ENCODE measurements at places on chromosomes 2 and 18.
A peak's percentile ranks its signal among the peaks of the same experiment; 100 is the strongest.

DNA sequence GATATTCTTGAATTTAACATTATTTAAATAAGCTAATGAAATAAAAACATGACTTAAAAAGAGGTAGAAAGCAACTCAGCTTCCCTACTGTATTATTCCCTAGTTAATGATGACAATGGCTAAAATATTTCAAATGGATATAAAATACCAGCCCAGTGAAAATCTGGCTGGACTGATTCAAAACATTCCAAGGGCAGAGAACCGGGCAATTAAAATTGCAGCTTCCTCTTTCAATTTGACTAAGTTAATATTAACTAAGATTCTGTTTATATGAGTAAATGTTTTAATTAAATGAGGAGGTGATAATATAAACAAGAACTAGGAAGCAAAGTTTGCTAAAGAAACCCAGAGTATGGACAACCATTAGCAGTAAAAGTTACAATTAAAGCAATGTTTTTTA, 65.6 kb downstream of the RAPH1 start:
- no peak for DNase-seq

- DNase-seq: no peak
Observed at GRCh38 chr18:79245517-79246001, 150.2 kb upstream of the NFATC1 start.

GRCh38 chr2:118242216-118242615, 153.9 kb downstream of the INSIG2 start:
- no peak for DNase-seq

GRCh38 chr2:148554459-148555247, 89.9 kb upstream of the EPC2 start:
- no peak for DNase-seq

DNA sequence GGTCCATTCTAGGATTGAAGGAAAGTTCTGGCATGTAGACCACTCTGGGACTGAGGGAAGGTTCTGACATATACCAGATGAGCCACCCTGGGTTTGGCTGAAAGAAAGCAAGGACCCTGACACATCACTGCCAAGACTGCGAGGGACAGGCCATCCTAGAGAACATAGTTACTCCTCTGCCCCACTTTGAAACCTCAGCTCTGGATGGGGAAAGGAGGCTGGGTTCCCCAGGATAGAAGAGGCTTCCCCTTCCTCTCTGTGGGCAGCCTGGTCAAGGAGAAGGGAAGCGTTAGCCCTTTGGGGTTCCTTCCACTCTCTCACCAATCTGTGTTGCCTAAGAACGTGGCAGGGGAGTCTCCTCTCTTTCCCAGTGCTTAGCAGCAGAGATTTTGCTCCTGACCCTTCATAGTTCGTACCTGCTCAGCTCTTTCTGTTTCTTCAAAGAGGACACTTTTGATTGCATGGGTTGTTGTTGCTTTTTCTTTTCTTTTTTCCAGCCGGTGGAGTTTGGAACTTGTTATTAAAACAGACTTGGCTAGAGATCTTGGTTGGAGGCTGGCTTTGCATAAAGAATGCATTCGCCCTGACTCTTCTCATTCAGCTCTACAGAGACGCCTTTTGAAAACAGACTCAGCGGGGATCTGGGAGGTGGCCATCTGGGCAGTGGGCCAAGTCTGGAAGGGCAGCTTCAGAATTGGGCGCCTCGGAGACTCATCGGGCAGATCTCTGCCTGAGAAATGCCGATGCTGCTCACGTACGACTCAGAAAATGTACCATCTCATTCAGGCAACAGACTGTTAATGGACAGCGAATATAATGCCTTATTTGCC, 166.1 kb downstream of the CLIP4 start:
- DNase-seq: no peak

DNA sequence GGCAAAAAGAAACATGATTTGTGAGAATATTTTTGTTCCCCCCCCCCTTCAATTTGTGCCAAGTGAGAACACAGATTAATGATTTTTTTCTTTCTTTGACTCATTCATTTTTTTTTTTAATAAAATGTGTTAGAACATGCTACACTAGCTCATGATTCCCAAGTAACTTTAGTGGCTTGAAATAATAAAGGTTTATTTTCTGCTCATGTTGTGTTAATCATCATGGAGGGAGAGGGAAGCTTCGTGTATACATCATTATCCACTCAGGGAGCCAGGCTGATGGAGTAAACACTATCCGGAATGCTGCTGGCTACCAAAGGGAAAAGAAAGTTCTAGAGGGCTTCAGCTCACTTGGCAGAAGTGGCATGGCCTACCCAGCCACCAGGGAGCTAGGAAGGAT, 40.6 kb downstream of the PHLPP1 start:
- no peak for DNase-seq

GRCh38 chr2:10022966-10023662, 20.2 kb upstream of the KLF11 start:
- DNase-seq: no peak

GRCh38 chr2:172082944-172083627, 2.2 kb upstream of the DLX1 start:
- DNase-seq: no peak

DNA sequence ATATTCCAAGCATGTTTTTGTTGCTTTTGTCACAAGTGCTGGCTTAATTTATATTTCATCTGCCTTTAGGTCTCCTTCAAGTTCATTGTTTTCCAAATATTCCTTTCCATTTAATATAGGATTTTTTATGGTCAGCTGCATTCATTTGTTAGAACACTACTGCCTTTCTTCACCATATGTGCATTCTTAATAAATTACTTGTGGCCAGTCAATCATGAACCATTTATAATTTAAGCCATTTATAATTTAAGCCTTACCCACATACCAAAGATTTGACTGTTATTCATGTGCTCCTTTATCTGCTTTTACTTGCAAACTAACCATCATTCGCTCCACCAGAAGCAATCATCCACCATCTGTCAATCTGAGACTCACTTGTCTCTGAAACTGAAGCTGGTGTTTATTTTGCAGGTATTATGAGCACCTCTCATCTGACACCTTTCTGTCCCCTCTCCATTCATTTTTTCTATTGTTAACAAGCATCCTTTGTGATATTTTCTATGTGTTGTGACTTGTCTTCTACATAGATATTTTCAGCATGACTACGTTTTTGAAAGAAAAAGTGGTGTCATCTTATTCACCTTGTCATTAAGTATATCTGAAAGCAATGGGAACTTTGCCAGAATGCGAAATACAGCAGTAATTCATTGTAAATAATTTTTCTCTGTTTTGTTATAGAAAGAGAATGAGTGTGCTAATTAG, 786.8 kb downstream of the KCNJ3 start:
- DNase-seq: no peak

DNA sequence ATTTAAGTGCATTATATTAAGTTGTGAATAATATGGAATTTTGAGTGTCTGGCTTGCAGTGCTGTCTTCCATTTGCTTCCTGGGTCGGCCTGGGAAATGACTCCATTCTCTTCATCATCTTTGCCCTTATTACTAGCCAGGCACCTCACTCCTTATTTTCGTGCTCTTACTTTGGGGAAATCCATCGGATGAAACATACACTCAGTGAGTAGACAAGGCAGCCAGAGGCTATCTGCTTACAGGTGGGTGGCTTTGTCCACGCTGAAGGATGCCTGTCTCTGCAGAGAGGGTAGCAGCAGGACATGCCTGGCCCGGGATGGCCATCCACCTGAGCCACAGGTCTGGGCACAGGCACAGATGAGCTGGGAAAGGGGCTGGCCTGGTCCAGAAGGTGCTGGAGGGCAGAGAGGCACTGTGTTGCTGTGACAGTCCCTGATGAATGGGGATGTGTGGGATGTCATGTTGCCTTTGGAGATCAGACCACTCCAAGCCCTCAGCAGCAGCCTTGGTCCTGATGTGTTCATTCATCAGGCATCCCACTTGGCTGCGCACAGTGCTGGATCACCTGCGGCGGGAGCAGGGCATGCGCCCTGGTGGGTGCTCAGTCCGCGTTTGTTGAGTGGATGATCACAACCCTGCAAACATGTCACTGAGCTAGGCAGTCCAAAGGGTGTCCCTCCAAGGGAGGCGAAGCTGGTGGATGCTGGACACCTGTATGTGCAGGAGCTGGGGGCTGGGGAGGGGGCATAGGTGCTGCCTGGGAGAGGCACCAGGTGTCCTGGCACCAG, 236.0 kb downstream of the LDLRAD4 start:
- DNase-seq: no peak

- peak; percentile 25 for DNase-seq
Observed at GRCh38 chr2:119826370-119826961, 66.7 kb downstream of the PTPN4 start.

GRCh38 chr2:113965644-113966043, 75.8 kb downstream of the ACTR3 start:
- DNase-seq: no peak

GRCh38 chr2:134372611-134373131, 118.8 kb downstream of the MGAT5 start:
- no peak for DNase-seq

DNA sequence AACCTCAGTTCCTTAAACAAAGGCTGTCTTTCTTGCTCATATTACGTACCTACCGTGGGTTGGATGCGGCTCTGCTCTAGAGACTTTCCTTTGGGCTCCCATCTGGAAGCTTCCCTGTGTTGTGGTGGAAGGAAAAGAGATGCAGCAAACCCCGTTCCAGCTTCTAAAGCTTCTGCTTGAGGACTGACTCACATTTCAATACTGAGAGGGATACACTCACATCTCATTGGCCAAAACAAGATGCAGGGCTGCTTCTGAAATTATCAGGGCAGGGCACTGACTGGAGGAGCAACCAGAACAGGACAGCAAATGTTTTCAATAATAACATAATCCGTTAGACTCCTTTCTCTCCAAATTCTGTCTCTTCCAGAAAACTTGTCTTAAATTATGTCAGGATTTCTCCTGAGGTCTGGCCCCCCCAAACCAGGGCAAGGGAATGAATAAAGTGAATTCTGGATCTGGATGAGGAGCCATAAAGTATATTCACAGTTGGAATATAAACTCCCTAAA, 4.5 kb upstream of the MYO5B start:
- DNase-seq: no peak

DNA sequence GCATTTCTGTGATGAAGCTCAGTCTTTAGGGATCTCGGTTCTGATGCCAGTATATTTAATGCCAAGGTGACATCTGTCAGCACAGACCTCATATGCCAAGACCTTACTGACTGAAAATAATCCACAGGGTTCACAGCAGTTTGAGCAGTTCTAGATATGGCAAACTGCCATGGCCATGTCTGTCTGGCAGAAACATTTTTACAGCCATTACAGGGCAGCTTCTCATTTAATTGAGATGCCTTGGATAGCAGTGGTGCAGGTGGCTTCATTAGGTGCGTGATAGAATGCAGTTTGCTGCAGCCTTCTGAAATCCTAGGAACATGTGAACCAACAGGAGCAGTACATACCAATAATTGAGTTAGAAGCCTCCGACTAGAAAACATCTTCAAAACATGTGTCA, 510.6 kb downstream of the XIRP2 start:
- DNase-seq: no peak

DNA sequence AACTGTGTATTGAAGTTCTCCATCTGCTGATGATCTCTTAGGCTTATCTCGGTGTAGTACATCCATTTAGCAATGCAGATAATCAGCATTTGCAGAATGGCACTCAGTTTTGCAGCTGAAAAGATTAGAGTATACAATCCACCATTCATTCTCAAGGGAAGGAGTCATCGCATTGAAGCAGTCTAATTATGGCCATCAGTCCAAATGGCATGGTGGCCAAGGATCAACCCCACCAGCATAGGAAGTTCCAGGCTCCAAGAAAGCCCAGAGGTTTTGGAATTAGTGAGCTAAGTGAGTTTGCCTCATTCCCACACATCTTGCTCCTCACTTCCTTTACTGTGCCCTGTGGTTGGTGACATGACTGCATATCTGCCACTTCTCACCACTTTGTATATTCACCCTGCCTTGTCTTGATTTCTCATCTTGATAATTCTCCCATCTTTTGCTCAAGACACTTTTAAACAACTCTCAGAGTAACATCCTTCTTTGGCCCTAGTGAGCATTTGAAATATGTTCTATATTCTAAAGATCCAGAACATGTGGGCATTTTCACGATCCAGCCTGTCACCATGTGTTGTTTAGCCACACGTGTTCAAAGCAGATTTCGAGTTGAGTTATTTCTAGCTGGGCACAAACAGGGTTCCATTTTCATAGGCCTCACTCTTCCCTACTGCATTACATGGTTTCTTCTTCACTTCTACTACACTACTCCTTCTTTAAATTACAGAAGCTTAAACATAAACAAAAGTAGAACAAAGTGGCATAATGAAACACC, 1119.8 kb downstream of the TSN start:
- no peak for DNase-seq

GRCh38 chr2:32485399-32485798, 128.6 kb downstream of the BIRC6 start:
- DNase-seq: no peak

All from GM13977 (cell line).